ENCODE measurements at places on chromosomes 11 and 22. TPM values are rescaled to one million over a fixed set of nuclear protein-coding genes. Genes with fewer than 3 reads are reported as not detected.

The ALKBH3 gene
- total RNA-seq = 27.1 TPM

The TCF20 gene
- 15.2 TPM for total RNA-seq

The HTR3A gene
- total RNA-seq = not detected

The CNTF gene
- 1.2 TPM for total RNA-seq

The BDNF gene
- total RNA-seq = 10.6 TPM

The DKK3 gene
- total RNA-seq = 11.1 TPM

The TECTA gene
- 0.08 TPM for total RNA-seq

The MYO7A gene
- 1.2 TPM for total RNA-seq

The PLA2G3 gene
- total RNA-seq = not detected

The MUC6 gene
- not detected for total RNA-seq

The YPEL4 gene
- 0.27 TPM for total RNA-seq

The GUCY1A2 gene
- 0.07 TPM for total RNA-seq

The CATSPER1 gene
- 1.4 TPM for total RNA-seq

The CELSR1 gene
- total RNA-seq = 28.7 TPM

Measured in A549 treated with CORT108297 at 1 μM for 4 hours (cell line).